ENCODE measurements at places on chromosomes 5 and 9.

GRCh38 chr9:81522716-81523551 is 166.4 kb downstream of the TLE1 start:
- DNase-seq, result no peak

- no peak for DNase-seq
Observed at GRCh38 chr9:127351182-127352166, 45.5 kb upstream of the SLC2A8 start.

DNA sequence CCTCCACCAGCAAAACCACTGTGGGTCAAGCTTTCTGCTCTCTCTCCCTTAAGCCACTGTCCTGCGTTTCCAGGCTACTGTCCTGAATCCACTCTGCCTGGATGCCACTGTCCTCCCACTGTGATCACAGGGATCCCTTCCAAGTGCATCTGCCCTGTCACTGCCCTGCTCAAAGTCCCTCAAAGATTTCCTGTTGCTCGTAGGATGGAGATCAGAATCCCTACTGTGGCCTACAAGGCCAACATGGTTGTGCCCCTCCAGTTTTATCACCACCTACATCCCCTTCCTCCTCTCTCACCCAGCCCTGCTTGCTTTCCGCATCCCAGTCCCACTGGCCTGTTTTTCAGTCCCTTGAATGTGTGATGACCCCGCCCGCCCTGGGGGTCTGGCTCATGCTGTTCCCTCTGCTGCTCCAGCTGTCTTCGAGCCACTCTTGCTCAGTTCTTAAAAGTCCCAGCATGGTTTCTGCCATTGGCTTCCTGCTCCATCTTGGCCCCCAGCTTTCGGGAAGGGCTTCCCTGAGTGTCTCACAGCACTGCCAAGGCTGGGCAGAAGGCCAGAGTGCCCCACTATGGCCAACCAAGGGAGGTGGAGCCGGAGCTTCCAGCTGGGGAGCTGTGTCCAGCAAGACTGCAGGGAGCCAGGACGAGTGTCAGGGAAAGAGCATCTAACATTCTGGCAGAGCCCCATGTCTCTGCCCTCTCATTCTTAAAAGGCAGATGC is 12.9 kb upstream of the FRRS1L start:
- no peak for DNase-seq

GRCh38 chr5:177372910-177373309 is 11.3 kb upstream of the SLC34A1 start:
- no peak for DNase-seq

DNA sequence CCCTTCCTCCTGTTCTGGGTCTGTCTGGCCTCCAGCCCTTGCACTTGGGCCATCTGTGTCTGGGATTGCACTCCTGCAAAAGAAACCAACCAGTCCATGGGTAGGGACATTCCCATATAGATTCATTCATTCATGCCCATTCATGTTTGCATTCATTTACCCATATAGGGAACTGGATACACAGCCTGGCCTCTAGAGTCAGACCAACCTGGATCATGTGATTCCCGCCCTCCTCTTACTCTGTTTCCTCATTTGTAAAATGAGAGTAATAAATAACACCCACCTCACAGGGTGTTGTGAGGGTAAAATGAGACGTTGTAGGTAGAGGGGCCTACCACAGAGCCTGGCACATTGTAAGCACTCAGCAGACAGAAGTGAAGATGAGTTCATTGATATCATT is 8.5 kb downstream of the PCDH12 start:
- DNase-seq, result no peak

DNA sequence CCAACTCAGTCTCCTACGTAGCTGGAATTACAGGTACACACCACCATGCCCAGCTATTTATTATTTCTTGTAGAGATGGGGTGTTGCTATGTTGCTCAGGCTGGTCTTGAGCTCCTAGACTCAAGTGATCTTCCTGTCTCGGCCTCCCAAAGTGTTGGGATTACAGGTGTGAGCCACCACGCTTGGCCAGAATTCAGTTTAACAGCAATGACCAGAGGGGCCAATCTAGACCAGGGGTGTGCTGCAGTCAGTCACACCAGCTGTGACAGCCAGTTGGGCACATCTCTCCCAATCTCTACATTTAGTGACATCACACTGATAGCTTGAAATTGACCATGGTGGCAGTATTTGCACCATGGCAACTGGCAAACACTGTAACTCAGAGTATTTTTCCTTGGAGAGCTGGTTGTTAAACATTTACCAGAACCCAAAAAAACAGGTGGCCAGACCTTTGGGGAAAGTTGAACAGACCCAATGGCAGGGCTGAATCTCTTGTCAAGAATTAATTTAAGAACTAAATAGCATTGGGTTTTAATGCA is 67.7 kb upstream of the UBTD2 start:
- DNase-seq, result no peak

DNA sequence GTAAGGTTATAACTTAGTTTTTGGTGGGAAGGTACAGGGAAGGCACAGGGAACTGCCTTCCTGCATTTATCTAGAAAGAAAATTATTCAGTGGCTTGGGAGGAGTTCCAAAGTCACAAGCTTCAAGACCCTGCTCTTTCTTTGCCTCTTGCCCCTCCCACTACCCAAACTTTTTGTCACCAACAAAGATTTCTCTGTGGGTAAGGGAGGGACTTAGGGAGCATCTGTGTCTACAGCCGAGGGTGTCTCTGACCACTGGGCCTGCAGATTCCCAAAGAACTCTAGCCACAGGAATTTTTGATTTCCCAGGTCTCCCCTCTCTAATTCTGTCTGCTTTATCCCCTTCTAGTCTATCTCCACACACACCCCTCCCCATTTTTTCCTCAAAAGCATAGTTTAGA is 2.1 kb downstream of the ECSCR start:
- DNase-seq, result no peak

DNA sequence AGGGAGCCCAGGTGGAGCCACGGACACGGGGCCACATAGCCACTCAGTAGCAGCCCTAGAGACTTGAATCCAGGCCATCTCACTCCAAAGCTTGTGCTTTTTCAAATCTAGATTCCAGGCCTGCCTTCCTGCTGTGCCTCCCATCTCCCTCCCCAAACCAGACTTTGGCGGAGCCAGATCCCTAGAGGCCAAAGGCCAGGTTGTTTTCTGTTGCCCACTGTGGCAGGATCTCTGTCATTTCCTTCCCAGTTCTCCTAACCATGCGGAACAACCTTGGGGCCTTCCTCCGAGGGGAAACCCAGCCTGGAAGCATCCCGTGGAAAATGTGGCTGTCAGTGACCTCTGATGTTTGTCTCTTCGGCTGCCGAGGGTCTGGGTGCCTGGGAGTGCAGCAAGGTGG is 16.4 kb upstream of the RPS14 start:
- no peak for DNase-seq

DNA sequence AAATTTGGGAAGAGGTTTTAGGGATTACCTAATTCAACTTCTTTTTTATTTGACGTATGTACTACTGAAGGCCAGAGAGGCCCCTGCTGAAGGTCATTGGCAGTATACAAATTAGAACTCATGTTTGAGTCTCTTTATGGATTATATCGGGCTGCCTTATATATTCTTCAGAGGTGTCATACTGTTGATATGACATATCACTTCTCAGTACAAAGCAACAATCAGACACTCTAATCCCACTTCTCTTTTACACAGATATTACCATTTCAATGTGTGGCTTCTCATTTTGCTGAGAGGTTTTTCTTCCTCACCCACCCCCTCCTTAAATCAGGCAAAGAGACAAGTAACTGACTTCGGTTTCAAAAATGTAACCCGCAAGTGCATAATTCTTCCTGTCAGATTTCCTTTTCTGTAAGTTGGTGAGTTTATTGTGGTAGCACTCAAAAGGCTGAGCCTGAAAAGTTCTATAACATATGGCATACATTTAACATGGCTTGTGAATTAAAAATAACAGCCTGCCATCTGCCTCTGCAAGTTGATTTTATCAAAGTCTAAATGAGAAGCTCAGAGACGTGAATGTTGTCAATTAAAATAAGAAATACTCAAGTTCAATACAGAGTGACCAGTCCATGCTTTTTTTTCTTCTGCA is 163.6 kb upstream of the RORB start:
- DNase-seq, result no peak

GRCh38 chr9:131001021-131001420 is 8.0 kb upstream of the LAMC3 start:
- DNase-seq, result no peak

GRCh38 chr5:2148312-2149194 is 265.8 kb upstream of the IRX4 start:
- no peak for DNase-seq

GRCh38 chr5:132419502-132420468 is 50.3 kb downstream of the SLC22A5 start:
- no peak for DNase-seq

GRCh38 chr9:137299938-137300337 is 2.1 kb downstream of the NRARP start:
- no peak for DNase-seq

- DNase-seq, result no peak
Observed at GRCh38 chr5:135830876-135831275, 3.6 kb upstream of the SLC25A48 start.

GRCh38 chr9:93380410-93381060 is 71.0 kb upstream of the FAM120A start:
- no peak for DNase-seq
